EH (cell line): ENCODE measurements at places on chromosomes 12 and 14.

GRCh38 chr12:106213662-106214061 is 34.2 kb downstream of the CKAP4 start:
- DNase-seq = peak; percentile 43

- peak; percentile 84 for DNase-seq
Observed at GRCh38 chr12:49703647-49704137, 3.5 kb downstream of the FMNL3 start.

DNA sequence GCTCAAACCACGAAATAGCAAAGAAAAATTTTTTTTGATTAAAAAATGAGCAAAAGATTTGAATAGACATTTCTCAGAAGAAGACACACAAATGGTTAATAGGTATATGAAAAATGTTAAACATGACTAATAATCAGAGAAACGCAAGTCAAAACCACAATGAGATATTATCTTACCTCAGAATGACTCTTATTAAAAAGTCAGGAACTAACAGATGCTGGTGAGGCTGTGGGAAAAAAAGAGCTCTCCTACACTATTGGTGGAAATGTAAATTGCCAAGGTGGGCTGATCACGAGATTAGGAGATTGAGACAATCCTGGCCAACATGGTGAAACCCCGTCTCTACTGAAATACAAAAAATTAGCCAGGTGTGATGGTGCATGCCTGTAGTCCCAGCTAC is 315.5 kb upstream of the FLRT2 start:
- peak; percentile 25 for DNase-seq

DNA sequence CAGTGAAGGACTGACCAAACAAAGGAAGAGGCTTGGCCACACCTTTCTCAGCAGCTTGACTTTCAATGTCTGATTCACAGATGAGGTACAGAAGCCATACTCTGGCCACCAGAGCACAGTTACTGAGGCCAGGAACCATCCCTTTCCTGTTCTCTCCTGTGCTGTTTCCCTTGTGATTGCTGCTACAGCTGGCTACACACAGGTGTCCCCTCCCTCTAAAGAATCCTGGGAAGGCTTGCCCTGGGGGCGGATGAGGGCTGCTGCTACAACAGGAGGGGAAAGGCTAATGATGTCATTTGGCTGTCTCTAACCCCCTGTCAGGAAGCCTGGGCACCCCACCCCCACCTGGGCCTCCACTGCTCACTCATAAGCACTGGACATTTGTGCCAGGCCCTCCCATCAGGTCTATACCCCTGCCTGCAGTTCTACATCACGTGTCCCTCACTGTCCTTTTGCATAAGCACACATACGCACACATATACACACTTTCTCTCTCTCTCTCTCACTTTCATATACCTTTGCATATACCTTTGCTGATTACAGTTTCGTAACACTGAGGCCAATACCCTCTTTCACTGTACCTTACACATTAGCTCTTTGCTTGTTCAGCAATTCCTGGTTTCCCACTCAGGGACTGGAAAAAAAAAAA is 41.4 kb downstream of the PRPF40B start:
- DNase-seq = peak; percentile 27

GRCh38 chr12:4059898-4060568 is 186.8 kb upstream of the PARP11 start:
- no peak for DNase-seq

GRCh38 chr12:22340143-22340542 is 5.6 kb upstream of the ST8SIA1 start:
- DNase-seq = no peak

DNA sequence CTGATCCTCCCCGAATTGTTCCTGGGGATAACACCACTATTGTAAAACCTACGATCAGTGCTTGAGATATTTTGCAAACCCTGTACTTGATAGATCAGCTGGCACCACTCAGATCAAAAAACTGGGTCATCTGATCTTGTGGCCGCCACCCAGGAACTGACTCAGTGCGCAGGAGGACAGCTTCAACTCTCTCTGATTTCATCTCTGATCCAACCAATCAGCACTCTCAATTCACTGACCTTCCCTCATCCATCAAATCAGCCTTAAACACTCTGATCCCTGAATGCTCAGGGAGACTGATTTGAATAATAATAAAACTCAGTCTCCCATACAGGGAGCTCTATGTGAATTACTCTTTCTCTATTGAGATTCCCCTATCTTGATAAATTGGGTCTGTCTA is 4.2 kb upstream of the XPOT start:
- peak; percentile 54 for DNase-seq

GRCh38 chr12:67811437-67812361 is 163.2 kb downstream of the DYRK2 start:
- peak; percentile 78 for DNase-seq

- peak; percentile 13 for DNase-seq
Observed at GRCh38 chr12:52772188-52772587, 5.0 kb downstream of the KRT76 start.

DNA sequence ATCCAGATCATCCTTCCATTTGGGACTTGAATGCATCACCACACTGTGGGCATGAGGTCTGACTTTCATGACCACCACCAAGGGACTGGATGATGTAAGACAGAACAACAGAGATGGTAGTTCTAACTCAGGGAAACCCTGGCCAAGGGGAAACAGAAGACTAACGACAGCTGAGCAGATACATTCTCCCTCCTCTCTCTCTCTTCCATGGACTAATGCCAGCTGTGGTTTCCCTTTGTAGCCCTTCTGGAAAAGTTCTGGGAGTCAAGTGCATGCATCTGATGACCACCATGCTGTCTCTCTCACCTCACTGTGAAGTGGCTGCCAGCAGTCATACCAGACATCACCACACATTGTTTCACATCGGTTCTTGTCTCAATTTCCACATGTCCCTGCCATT is 3.4 kb downstream of the TAS2R30 start:
- no peak for DNase-seq

DNA sequence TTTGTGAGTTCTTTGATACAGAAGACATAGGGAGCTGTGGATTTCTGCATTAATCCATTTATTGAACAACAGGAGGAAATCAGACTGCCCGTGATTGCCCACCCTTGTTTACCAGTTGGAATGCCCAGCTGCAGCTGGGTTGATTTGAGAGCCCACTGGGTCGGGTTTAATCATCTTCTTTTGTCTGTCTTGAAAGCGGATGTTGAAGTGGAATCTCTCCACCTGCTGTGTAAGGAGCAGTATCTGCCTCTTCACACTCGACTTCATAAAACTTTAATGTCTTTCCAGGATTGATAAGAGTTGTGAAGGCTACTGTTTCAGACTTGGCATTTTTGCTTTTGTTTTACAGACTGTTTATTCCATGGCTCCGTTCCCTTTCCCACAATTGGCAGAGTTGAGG is 39.9 kb downstream of the TBC1D30 start:
- DNase-seq = no peak

GRCh38 chr14:90671382-90672234 is 144.6 kb downstream of the TTC7B start:
- DNase-seq = no peak

GRCh38 chr12:52661668-52662067 is 9.7 kb upstream of the KRT2 start:
- no peak for DNase-seq

GRCh38 chr14:38003746-38004609 is 203.7 kb upstream of the SSTR1 start:
- DNase-seq = no peak

- peak; percentile 72 for DNase-seq
Observed at GRCh38 chr12:69475237-69475975, 5.2 kb downstream of the FRS2 start.

- peak; percentile 92 for DNase-seq
Observed at GRCh38 chr12:113766879-113767878, 198.9 kb downstream of the RBM19 start.

DNA sequence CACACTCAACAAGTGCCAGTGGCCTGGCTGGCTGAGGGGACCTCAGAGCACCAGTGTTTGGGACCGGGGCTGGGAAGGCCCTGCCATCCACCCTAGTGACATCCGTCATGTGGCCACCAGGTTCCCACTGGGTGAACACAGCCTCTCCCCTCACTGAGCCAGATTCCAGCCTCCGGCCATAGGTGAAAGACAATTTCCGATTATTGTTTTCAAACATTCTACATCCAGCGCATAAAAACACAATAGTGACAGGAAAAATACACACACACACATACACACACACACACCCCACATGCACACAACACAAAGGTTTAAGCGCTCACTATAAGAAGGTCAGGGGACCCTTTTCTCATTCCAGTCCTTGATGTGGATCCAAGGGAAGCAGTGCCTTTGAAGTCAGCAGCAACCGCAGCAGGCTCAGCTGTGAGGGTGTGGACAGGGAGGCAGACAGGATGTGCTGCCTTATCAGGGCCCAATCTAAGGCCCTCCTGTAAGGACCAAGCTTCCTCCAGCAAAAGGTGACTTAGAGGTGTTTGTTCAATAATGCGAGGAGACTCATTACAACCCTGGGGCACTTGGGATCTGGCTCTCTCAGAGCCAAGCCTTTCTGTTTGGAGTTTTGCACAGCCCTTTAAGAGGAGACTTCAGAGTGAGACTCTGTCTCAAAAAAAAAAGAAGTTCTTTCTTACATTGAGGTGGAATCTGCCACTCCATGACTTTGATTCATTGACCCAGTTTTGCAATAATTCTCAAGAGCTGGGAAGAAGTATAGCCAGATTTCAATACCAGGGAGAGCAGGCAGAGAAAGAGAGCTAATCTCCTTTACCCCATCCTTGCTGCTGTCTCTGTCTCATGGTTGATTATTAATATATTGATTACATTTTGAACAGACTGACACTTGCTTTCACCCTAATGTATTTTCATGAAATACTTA is 227.8 kb downstream of the ZFP36L1 start:
- DNase-seq = peak; percentile 42

GRCh38 chr14:76467711-76468155 is 91.8 kb downstream of the ESRRB start:
- no peak for DNase-seq

GRCh38 chr14:99263564-99264330 is 8.2 kb downstream of the BCL11B start:
- no peak for DNase-seq

DNA sequence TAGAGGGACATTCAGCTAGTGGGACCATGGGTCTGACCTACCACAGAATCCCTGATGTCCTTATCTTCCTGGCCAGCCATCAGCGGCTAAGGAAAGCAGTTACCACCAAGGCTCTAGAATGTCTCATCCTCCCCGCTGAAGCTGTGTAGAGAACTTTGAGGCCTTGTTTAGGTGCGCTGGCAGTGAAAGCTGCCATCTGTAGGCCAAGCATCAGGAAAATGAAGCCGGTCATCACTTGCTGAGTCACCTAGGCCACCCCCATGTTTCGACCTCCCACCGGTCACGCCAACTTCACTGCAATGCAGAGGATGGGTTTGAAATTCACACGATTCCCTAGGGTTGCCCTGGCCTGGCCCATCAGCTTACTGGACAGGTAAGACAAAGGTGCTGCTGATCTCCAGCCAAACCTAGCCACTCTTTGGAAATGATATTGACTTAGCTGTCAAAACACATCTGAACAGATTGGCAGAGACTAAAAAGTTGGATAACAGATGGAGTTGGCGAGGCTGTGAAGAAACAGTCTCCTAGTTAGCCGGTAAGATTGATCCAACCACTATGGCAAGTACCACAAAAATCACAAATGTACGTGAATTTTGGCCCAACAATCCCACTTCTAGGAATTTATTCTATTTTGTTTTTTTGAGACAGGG is 52.0 kb downstream of the NOS1 start:
- DNase-seq = no peak

- peak; percentile 14 for DNase-seq
Observed at GRCh38 chr12:105854071-105854470, 284.7 kb downstream of the NUAK1 start.

GRCh38 chr14:35556548-35556947 is 22.6 kb downstream of the INSM2 start:
- no peak for DNase-seq

DNA sequence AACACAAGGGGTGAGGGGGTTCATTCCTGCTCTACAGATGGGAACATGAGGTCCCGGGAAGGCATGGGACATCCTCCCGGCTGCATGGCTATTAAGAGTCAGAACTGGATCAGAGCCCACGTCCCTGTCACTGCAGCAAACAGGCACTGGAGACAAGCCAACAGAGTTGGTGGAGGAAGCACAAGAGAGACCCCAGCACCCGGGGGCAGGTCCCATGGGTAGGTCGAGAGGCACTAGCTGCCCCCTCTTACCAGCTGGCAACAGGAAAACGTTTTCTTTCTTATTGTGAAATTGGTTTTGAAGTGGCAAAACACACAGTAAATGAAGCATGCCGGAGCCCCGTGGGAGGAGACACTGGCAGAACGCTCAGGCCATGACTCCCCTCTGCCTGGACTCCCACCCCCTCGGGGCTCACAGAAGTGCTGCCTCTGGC is 43.6 kb downstream of the SYNE3 start:
- no peak for DNase-seq

- DNase-seq = no peak
Observed at GRCh38 chr12:3901116-3901515, 27.9 kb upstream of the PARP11 start.

- DNase-seq = no peak
Observed at GRCh38 chr12:26700430-26700829, 132.6 kb downstream of the ITPR2 start.

DNA sequence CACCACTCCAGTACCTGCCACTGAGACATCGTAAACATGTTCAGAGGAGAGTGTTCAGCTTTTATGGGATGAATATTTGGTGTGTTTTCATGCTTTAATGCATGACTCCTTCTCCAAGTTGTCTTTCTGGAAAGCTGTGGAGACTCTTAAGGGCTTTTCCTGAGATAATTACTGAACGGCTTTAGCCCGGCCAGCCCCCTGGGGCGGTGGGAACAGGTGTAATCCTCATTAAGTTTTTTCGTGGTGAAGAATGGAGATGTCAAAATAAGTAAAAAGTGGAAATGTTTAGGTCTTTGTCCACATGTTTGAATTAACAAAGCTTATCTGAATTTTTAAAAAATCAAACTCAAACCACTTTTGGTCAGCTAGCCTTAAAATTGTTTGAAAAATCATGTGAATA is 1.5 kb downstream of the SYNE2 start:
- DNase-seq = no peak

DNA sequence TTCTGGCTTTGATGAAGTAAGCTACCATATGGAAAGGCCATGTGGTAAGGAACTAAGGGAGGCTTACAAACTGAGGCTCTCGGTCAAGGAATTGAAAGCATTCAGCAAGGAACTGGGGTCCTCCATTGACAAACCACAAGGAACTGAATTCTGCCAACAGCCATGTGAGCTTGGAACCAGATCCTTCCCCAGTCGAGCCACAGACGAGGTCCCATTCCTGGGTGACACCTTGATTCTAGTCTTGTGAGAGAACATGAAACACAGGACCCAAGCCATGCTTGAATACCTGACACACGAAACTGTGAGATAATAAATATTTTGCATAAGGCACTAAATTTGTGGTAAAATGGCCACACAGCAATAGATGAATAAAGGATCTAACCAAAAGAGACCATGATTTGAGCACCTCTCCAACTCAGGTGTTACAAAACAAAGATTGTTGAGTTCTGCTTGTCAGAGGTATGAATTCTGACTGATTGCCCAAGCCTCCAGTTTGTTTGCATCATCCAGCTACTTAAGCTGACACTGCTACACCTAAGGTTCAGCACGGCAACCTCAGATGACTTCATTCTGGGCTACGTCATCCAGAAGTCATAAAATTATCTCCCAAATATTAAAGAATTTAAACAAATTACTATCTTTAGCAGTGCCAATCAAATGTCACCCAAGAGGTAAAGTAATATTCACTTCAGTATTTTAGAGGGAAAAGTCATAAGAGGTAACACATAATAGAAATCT is 59.4 kb downstream of the GARIN6 start:
- DNase-seq = no peak
